Stimulated activated CD4-positive, alpha-beta T cell treated with anti-CD3 and anti-CD28 coated beads, TNF-alpha, amount 100 ng/mL, for 1 hour (primary cell): ENCODE measurements at places on chromosomes 2 and 18.
A peak's percentile ranks its signal among the peaks of the same experiment; 100 is the strongest.

GRCh38 chr2:188345831-188346458 is 54.3 kb downstream of the GULP1 start:
- DNase-seq = no peak

- DNase-seq = no peak
Measured at GRCh38 chr2:169573974-169574299, 272 bp upstream of the FASTKD1 start.

DNA sequence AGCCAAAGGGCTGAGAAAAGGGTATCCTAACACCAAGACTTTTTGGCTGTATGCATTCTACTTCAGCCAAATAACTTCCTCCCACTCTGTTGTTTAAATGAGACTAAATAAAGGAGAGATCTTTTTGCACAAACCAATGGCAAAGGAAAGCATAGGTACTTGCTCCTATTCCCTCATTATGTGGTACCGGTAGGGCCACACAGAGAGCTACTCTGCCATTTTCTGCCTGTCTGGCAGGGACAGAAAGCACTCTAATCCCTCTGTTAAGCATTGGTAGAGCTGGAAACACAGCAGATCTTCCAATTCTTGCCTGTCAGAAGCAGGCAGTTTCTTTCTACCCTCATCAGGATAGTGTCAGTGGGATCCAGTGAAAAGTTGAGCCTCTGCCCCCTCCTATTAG is 918.3 kb upstream of the TMEFF2 start:
- DNase-seq = no peak

- no peak for DNase-seq
Measured at GRCh38 chr18:63283305-63284094, 36.1 kb downstream of the BCL2 start.

DNA sequence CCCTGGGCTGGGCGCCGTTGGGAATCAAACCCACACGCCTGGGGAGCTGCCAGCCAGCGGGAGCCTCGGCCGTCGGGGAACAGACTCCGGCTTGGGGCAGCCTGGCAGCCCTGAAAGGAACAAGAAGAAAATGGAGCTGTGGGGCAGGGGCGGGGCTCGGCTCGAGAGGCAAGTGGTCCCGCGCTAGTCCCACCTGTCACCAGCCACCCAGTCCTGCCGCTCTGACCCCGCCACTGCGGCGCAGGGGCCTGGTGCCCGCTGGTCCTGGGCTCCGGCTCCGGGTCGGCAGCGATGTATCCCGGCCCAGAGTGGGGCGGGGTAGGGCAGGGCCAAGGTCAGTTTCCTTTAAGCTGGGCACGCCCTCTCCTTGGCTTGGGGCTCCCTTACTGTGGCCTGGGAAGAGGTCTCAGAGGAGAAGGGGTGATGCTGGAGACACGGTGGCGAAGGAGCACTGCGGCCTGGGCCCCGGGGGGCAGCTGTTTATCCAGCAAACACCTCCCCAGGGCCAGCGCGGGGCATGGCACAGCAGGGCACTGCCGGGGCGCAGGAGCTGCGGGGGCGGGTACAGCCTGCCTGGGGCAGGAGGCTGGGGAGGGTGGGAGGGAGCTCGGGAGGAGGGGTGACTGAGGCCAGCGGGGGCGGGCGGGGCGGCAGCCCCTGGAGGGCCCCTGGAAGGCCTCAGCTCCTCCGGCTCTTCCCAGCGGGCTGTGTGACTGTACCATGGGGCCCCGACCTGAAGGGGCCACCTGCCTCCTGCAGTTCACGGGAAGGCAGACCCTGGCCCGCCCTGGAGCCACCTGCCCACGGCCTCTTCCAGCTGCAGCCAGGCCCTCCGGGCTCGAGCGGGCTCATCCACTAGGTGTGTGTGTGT is 15.6 kb downstream of the ODC1 start:
- DNase-seq = no peak

DNA sequence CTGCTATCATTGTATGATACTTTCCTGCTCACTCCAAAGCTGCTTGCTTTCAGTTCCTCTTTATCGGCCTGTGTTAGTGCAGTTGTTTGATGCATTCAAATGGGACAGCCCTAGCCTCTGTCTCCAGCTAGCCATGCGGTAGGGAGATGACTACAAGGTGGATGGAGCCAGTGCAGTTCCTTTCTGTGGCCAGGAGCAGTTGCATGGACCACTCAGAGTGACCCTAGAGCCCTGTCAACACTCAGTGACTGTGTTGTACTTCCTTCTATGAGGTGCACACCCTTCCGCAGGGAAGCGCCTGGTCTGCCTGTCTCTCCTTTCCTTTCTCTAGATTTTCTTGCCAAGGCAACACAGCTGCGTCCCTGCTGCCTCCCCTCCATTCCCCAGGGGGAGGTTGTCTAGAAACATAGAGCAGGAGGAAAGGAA is 33.8 kb downstream of the KCNS3 start:
- no peak for DNase-seq

GRCh38 chr2:39732482-39732881 is 46.6 kb downstream of the THUMPD2 start:
- DNase-seq = no peak

DNA sequence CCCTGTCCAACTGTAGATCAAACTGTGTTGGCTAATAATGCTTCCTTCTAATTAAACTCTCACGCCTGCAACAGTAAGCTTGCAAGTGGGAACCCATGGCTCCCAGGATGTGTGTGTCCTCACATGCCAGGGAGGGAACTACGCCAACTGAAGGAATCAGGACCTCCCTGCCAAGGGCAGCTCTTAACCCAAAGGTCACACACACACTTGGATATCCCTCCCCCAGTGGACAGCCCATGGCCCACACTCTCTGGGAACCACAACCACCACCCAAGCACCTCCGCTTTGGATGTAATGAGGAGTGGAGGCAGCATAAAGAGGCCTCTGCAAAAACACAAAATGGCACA is 102.1 kb downstream of the CRACDL start:
- DNase-seq = no peak

- no peak for DNase-seq
Measured at GRCh38 chr2:72118951-72119350, 28.7 kb downstream of the CYP26B1 start.

- DNase-seq = no peak
Measured at GRCh38 chr18:44855681-44856080, 175.0 kb downstream of the SETBP1 start.

- no peak for DNase-seq
Measured at GRCh38 chr2:85415980-85416650, 2.4 kb upstream of the SH2D6 start.

DNA sequence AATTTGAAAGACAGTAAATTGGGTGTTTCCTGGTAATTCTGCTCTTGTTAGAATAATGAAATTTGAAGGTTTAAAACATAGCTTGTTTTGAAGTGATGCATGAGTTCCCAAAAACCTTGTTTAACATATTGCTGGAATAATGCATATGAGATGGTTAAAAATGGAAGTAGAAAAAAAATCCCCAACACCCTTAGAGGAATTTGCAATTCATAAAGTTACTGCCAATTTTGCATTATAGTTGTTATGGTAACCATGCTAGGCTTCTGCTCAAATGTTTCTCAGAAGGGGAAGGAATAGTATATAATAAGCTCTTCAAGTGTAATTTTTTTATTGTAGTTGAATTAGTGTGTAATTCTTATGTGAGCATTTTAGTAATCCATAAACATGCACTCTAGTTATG is 49.1 kb downstream of the FASTKD2 start:
- DNase-seq = no peak

DNA sequence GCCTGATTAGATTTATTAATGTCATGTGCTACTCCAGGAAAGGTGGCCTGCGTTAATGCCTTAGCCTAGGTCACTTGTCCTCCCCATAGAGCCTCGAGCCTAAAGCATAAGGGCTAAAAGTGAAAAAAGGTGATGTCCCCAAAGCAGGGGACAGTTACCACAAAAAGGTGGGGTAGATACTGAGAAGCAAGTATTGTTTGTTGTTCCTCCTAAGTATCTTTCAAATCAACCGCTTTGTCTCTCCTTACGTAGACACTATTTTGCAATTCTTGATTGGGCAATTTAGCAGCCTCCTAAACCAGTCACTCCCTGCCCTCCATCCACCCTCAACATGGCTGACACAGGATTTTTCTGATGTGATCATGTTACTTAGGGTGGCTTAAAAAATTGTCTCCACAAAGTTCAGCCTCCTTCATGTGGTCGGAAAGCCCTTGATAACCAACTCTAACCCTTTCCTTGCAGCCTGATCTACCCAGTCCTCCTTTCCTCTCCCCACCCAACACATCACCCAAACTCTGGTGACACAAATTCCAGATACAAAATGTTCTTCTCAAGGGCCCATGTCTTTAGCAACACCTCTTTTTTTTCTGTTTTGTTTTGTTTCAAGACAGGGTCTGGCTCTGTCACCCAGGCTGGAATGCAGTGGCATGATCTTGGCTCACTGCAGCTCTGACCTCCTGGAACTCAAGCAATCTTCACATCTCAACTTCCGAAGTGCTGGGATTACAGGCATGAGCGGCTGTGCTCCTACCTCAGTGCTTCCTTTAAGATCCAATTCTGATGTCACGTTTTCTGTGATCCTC is 6.9 kb downstream of the INHA start:
- DNase-seq = no peak

DNA sequence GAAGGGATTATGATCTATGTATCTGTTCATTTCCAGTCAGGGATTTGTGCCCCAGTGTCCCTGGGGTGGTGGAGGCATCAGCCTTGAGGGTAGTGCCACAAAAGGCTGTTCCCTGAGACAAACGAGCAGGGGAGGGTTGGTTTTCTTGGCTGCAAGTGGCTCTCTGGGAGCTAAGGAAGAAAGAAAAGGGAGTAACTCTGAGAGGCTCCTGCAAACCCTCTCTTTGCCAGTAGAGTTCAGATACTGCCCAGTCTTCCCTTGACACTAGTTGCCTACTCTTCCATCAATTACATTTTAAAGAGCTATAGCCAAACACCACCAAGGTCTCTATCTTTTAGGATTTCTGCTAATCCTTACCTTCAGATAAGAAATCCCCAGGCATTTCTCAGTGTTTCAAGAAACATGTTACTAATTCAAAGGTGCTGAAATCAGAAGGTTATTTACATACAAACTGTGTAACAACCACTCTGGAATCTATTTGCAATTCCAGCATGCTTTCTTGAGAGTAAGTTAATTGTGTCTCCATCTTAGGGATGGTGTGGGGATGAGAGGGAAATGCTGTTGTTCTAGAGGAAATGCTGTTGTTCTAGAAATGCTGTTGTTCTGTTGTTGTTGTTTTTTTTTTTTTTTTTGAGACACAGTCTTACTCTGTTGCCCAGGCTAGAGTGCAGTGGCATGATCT is 18.7 kb upstream of the KCTD1 start:
- DNase-seq = no peak

DNA sequence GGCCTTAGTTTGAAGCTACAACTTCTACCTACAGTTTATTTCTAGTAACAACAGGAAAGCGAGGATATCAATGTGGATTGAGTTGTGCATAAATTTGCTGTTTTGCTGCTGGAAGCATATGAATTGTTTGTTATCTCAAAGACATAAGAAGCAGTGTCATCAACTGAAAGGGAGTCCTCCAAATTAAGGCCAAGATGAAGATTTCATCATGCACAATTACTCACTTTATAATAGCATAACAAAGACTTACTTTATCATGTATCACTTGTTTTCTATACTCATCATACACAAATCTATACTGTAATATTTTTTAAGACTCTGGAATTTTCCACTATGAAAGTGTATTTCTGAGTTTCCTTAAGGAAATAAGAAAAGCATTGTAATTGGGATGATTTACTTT is 136.1 kb upstream of the FANCL start:
- no peak for DNase-seq

DNA sequence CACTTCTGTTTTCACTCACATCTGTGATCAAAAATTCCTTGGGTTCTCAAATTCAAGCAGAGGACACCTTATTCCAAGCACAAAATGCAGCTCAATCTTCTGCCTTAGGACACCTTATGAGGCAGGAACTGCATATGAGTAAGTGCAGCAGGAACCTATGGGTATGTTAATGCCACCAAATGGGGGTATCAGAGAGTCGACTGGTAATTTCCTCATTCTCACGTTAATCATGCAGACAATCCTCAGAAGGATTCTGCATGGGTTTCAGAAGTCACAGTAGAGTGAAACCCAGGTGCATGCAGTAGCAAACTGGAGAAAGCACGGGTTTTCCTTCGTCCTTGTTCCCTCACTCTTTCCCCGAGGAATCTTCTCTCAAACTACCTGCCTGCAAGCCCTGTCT is 452.8 kb downstream of the CBLN2 start:
- DNase-seq = no peak

- DNase-seq = no peak
Measured at GRCh38 chr2:105437708-105438103, 38.9 kb upstream of the FHL2 start.

GRCh38 chr18:50405582-50406271 is 30.9 kb downstream of the SKA1 start:
- no peak for DNase-seq

GRCh38 chr2:154306266-154306970 is 392.1 kb upstream of the KCNJ3 start:
- DNase-seq = no peak

- no peak for DNase-seq
Measured at GRCh38 chr2:73961823-73962615, 22.7 kb upstream of the TET3 start.

GRCh38 chr2:100835006-100835659 is 15.2 kb downstream of the NPAS2 start:
- no peak for DNase-seq

GRCh38 chr2:136135921-136136906 is 18.3 kb upstream of the CXCR4 start:
- DNase-seq = peak; percentile 59

DNA sequence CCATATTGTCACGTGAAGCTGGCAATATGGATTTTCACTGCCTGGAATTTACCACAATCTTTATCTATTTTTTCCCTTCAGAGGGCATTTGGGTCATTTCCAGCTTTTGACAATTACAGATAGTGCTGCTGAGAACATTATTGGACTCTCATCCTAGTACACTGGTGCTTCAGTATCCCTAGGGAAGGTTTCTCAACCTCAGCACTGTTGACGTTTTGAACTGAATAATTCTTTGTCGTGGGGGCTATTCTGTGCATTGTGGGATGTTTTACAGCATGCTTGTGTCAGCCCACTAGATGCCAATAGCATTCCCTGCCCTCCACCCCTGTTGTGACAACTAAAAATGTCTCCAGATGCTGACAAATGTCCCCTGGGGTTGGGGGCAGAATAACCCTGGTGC is 185.7 kb downstream of the TPGS2 start:
- DNase-seq = no peak

DNA sequence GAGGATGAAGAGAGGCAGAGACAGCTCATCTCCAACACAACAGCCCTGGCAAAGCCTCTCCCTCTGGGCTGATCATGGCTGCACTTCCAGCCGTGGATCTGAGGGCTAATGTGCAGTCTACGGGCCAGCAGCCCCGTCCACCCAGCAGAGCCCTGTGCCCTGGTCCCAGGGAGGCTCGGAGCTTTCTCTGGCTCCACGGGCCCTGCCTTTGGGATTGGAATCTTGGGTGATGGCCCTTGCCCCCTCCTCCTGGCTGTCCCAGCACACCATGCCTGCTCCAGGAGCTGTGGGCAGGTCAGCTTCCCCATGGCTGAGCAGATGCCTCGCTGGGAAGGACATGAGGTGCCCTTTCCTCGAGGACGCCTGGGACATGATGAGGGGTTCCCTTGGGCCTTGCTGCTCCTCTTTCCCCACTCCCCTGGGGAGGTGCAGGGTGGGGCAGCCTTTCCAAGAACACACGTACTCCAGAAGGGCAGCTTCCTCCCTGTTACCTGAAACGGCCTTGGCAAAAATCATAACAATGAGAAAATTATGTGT is 66.9 kb downstream of the C18orf63 start:
- DNase-seq = no peak

- no peak for DNase-seq
Measured at GRCh38 chr2:124112966-124113365, 87.9 kb downstream of the CNTNAP5 start.

GRCh38 chr2:23635442-23636340 is 250.7 kb downstream of the KLHL29 start:
- DNase-seq = no peak
